NCI-H1436 treated with DMSO at 0.1 percent for 48 hours (cell line): ENCODE measurements at places on chromosomes 4 and X.

DNA sequence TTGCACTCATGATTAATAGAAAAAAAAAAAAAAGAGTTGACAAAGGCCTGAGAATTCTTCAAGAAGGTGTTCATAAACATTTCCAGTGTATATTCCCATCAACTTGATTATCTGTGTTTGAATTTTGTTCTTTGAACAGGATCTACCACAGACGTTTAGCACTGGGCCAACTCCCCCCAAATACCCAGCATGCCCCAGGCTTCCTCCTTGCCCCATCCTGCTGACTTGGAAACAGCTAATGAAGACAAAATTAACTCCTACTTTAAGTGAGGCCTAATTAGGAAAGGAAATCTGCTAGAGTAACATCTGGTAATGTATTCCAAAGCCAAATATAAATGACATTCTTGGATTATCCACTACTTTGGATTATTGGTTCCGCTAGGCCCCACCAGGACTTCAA lies 52.5 kb downstream of the PPARGC1A start:
- no peak for DNase-seq

DNA sequence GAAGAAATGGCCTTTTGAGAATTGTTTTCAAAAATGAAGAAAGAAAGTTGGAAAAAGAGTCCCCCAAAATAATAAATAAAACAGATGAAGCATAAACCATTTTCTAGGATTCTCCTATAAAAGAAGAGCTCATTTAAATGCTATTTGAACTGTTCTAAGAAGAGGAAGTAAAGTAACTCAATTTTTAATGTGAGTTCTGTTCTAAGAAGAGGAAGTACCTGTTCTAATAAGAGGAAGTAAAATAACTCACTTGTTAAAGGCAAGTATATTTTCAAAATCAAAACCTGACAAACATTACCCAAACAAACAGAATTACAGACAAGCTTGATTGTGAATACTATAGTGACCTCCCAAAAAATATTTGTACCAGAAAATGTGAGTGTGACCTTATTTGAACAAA lies 1326.3 kb downstream of the C4orf33 start:
- DNase-seq = no peak

DNA sequence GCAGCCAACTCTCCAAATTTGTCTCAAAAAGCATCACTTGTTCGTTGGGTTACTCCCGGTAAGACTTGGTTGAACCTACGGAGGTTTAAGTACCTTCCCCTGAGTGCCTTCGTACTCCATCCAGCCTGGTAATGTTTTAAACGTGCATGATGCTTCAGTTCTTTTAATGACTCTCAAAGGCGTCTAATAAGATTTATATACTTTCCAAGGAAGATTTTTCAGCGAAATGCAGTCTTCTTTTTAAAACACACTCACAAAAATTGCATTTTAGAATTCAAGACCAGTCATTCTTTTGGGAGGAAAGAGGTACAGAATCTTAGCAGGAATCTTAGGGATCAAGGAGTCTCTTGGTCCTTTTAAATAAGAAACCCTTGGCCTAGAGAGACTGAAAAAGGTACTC lies 430 bp upstream of the TRPC3 start:
- no peak for DNase-seq

DNA sequence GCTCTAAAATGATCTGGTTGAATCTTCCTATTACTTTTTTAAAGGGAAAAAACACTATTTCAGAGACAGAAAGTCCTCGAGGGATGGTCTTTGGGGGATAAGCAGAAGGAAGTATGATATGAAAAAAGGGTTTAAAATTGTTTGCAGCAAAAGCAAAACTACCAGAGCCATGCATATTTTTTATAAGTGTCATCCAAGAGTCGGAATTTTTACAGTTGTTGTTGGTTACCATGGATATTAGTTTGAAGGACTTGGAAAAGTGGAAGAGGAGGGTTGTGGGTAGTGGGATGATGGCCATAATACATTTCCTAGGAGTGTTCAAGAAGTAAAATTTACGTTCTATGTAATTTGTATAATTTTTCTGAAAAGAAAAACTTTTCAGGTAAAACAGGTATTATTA lies 134.4 kb downstream of the PCDH7 start:
- DNase-seq = no peak

GRCh38 chr4:187887906-187888305 lies 107.7 kb upstream of the ZFP42 start:
- no peak for DNase-seq

GRCh38 chr4:7052313-7052712 lies 9.1 kb downstream of the TADA2B start:
- DNase-seq = no peak

- DNase-seq = no peak
Measured at GRCh38 chr4:67460574-67460973, 84.7 kb downstream of the CENPC start.

GRCh38 chrX:148540671-148541583 lies 40.5 kb downstream of the AFF2 start:
- DNase-seq = no peak

DNA sequence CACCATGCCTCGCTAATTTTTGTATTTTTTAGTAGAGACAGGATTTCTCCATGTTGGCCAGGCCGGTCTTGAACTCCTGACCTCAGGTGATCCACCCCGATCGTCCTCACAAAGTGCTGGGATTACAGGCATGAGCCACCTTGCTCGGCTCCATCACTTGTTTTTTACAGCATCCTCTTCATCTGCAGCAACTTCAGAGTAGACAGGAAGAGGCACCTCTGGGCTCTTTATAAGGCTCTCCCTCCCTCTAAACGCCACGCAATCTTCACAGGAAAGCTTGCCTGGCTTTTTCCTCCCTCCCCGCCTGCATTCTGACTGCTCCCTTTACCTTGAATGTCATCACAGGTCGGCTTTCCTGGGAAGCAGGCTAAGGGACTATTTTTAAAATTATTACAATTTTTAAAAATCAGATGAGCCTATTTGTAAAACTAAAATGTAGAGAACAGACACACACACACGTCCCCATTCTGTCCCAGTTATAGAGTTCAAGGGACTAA lies 111.5 kb upstream of the LDB2 start:
- DNase-seq = no peak

DNA sequence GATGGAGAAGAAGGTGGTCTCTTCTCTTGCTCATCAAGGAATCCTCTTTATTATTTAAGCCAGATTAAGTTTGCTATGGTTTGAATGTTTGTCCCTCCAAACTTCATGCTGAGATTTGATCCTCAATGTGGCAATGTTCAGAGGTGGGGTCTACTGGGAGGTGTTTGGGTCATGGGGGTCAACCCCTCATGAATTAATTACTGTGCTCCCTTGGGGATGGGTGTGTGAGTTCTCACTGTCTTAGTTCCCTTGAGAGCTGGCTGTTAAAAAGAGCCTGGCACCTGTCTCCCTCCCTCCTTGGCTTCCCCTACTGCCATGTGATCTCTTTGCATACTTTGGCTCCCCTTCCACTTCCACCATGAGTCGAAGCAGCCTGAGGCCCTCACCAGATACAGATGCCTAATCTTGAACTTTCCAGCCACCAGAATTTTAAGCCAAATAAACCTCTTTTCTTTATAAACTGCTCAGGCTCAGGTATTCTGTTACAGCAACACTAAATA lies 36.0 kb upstream of the CD38 start:
- DNase-seq = no peak

GRCh38 chr4:54025582-54025981 lies 38.8 kb downstream of the CHIC2 start:
- no peak for DNase-seq

- DNase-seq = no peak
Measured at GRCh38 chrX:52363247-52363883, 5.5 kb upstream of the XAGE2 start.

DNA sequence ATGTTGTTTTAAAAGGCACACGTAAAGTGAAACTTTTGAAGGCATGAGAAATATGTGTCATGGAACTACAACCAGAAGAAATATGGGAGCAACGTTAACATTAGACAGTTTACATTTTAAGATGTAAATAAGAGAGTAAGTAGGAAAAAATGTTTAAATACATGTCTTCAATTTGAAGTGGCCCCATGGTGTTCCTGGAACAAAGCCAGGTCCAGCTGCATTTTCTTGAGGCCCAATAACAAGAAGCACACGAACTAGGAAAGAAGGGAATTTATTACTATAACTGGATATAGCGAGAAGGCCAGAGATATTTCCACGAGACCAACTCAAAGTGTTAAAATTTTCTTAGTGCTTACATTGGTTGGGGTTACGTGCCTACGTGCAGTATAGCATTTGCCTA lies 458.1 kb downstream of the KCTD8 start:
- no peak for DNase-seq

GRCh38 chr4:8850074-8850829 lies 21.4 kb downstream of the HMX1 start:
- no peak for DNase-seq

DNA sequence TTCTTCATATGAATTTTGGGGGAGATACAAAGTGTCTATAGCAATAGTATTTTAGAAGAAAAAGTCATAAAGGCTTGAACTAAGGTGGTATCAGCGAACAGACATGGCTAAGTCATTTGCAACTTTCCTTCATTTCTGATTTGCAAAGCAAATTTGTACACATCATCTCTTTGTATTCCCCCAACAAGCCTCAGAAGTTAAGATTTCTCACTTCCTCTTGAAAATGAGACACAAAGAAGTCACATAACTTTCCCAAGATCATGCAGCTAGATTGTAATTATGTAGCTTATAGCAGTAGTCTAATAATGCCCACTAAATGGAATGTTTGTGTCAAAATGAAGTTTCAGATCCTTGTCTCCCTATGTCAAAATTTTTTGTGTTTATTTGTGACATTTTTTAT lies 709.8 kb upstream of the HS3ST1 start:
- DNase-seq = no peak

DNA sequence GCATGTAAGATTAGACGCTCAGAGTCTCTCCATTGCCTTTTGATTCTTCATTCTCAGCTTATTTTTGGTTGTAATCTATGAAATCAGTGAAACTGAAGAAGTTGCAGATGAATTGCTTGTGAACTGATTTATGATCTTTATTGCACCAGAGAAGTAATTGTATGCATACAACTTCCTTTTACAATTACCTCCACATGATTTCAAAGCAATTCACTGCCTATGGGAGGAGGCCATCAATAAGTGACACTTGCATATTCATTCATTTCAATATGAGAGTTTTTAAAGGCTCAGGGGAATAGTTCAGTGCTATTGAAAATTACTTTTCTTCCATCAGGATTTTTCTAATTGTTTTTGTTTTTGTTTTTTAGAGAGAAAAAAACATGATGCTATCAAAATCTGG lies 222.3 kb downstream of the NKX6-1 start:
- no peak for DNase-seq

DNA sequence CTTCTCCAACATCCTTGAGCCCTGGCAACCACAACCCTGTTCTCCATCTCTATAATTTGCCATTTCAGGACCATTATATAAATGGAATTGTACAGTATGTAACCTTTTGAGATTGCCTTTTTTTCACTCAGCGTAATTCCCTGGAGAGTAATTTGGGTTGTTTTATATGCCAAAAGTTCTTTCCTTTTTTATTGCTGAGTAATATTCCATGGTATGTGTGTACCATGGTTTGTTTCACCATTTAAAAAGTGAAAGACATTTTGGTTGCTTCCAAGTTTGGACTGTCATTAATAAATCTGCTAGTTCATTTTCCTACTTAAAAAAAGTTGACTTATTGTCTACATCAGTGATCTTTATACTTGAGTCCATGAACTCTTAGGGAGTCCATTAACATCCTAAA lies 33.0 kb upstream of the SMIM10 start:
- no peak for DNase-seq

GRCh38 chrX:70970482-70970995 lies 39.6 kb upstream of the SLC7A3 start:
- DNase-seq = no peak

DNA sequence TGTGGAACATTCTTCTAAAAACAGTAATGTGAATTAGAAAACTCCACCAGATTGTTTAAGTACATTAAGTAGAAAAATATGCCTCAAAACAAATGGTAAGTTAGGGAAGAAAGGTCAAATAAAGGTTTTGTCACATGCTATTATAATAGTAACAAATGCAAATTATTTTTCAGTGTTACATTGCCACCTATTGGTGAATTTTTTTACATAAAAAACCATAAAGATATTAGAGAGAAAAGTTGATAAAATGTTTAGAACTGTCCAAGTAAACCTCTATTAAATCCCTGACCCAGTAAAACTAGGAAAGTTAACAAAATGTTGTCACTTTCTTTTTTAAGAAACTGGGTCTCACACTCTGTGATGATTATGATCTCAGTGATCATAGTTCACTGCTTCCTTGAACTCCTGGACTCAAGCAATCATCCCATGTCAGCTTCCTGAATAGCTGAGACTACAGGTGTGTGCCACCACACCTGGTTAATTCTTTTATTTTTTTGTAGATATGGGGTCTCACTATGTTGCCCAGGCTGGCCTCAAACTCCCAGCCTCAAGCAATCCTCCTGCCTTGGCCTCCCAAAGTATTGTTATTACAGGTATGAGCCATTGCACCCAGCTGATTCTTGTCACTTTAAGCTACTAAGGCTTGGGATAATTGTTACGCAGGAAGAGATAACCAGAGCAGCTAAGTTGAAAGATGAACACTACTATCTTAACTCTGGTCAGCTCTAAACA lies 157.6 kb downstream of the ATRX start:
- no peak for DNase-seq

- DNase-seq = no peak
Measured at GRCh38 chrX:74449937-74450330, 28.6 kb downstream of the SLC16A2 start.

GRCh38 chrX:1576201-1576992 lies 15.0 kb upstream of the AKAP17A start:
- DNase-seq = no peak

GRCh38 chrX:129427267-129427666 lies 96.0 kb downstream of the SMARCA1 start:
- DNase-seq = no peak

DNA sequence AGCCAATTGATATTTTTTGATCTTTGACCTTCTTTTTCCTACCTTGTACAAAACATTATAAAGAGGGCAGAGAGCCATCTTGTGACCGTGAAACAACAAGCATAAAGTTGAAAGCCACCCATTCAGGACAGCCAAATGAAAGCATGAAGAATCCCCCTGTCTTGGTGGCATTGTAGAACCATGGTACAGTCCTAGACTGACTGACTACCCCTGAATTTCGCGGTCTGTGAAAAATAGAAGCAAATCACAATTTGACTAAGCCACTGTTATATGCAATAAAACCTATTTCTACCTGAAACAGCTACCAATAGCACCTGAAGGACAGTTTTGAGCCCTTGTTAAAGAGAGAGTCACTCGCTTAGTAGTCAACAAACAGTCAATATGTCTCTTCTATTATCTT lies 527.4 kb downstream of the MID1IP1 start:
- DNase-seq = no peak
